ENCODE measurements at places on chromosomes 2 and 18.

DNA sequence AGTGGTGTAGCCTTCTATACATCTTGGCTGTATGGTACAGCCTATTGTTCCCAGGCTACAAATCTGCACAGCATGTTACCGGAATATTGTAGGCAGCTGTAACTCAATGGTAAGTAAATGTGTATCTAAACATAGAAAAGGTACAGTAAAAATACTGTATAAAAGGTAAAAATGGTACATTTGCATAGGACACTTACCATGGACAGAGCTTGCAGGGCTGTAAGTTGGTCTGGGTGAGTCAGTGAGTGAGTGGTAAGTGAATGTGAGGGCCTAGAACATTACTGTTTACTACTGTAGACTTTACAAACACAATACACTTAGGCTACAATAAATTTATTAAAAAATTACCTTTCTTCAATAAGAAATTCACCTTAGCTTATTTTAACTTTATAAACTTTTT, 3.7 kb upstream of the MRPS9 start:
- peak; percentile 25 for DNase-seq

GRCh38 chr2:159973325-159973724, 89.1 kb downstream of the PLA2R1 start:
- no peak for DNase-seq

- DNase-seq, result no peak
These were observed 5.4 kb downstream of the B3GNT2 start for GRCh38 chr2:62201307-62201706.

- DNase-seq, result no peak
These were observed 5.5 kb downstream of the ACYP2 start for GRCh38 chr2:54120950-54121349.

DNA sequence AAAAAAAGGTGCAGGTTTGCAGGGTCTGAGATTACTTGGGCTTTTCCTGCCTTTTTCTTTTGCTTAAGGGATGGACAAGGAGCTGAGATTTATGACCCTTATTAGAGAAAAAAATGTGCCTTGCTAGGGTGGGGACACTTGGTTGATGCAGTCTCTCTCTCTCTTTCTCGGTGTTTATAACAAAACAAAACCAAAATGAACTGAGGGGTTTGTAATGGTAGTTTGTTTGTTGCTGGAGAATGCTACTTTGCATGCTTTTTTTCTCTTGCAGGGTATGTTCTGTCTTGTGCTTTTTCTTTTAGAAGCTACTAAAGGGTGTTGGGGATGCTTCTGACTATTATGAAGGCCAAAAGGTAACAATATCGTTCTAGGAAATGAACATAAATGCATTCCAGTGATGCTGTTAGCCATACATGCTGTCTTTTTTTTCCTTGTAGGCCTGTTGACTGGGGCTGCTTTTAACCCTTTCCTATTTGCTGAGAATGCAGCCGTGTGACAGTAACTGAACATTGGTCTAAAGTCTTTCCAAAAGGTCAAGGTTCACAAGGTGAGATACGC, 435 bp downstream of the ZNF532 start:
- no peak for DNase-seq

DNA sequence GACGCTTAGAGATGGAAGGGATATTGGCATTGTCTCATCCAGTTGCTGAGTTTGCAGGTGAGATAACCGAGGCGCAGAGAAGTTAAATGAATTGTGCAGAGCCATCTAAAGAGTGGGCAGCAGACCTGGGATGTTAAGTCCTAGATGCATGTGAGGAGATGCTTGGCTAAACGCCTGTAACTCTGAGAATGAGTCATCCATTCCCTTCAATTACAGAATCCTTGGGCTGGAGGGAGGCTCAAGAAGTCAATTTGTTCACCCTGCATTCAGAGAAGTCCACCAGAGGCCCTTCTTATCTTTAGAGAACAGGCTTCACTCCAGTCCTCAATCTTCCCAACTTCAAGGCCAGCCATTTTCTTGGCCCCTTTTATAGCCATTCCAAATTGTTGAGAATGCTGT, 1.6 kb downstream of the EHD3 start:
- DNase-seq, result no peak

DNA sequence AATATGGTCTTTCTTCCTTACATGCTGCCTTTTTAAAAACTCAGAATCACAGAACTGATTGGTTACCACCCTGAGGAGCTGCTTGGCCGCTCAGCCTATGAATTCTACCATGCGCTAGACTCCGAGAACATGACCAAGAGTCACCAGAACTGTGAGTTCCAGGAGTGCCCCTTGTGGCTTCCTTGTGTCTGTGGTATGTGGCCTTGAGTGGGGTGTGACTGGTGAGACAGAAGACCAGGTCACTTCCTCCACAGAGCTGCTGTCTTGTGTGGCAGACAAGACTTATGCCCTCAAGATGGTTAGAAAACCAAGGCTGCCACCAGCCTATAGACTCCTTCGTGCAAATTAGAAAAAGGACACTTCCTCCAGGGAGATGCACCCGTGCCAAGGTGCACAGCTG, 72.6 kb downstream of the EPAS1 start:
- no peak for DNase-seq

Data from NCI-H2081 treated with DMSO at 0.1 percent for 48 hours (cell line).